Memory B cell (primary cell): ENCODE measurements at places on chromosomes 2 and 18.

DNA sequence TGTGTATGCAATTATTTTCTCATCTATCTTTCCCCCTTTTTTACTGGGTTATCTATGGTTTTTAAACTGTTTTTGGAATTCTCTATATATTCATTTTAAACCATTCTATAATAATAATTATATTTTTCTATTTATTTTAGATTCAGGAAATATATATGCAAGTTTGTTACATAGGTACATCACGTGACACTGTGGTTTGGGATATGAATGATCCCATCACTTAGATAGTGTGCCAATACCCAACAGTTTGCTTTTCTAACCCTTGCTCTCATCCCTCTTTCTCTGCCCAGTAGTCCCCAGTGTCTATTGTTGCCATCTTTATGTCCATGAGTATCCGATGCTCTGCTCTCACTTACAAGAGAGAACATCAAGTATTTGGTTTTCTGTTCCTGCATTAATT is 65.8 kb upstream of the SPHKAP start:
- H3K36me3 ChIP-seq: no peaks in the 10 kb centered on the region
- no peak for DNase-seq
- H3K4me1 ChIP-seq: no peaks in the 10 kb centered on the region
- H3K4me3 ChIP-seq: no peak overlapping the region
- no peak overlapping the region for H3K27ac ChIP-seq

- no peak for DNase-seq
- no peak overlapping the region for H3K27ac ChIP-seq
- H3K36me3 ChIP-seq: peaks cover 29% of the 10 kb centered on the region
- no peaks in the 10 kb centered on the region for H3K4me1 ChIP-seq
Observed at GRCh38 chr18:49795612-49796552, 17.5 kb downstream of the ACAA2 start.

- no peak overlapping the region for H3K27ac ChIP-seq
- H3K27me3 ChIP-seq: peaks cover 14% of the 10 kb centered on the region
- H3K36me3 ChIP-seq: peaks cover 2% of the 10 kb centered on the region
Observed at GRCh38 chr2:218805627-218806026, 23.7 kb downstream of the CYP27A1 start.

- H3K4me1 ChIP-seq: no peaks in the 10 kb centered on the region
- no peak overlapping the region for H3K27ac ChIP-seq
- DNase-seq: no peak
- no peak overlapping the region for H3K4me3 ChIP-seq
- H3K36me3 ChIP-seq: no peaks in the 10 kb centered on the region
Observed at GRCh38 chr2:88239781-88240180, 69.6 kb downstream of the THNSL2 start.

GRCh38 chr2:127826047-127826446 is 15.1 kb upstream of the WDR33 start:
- no peak overlapping the region for H3K27ac ChIP-seq
- peaks cover 6% of the 10 kb centered on the region for H3K36me3 ChIP-seq
- DNase-seq: no peak
- H3K4me3 ChIP-seq: no peak overlapping the region
- peaks cover 16% of the 10 kb centered on the region for H3K4me1 ChIP-seq

GRCh38 chr18:25842665-25843064 is 247.7 kb downstream of the SS18 start:
- H3K36me3 ChIP-seq: no peaks in the 10 kb centered on the region
- H3K27ac ChIP-seq: no peak overlapping the region
- no peak overlapping the region for H3K4me3 ChIP-seq
- H3K27me3 ChIP-seq: peaks cover 13% of the 10 kb centered on the region

DNA sequence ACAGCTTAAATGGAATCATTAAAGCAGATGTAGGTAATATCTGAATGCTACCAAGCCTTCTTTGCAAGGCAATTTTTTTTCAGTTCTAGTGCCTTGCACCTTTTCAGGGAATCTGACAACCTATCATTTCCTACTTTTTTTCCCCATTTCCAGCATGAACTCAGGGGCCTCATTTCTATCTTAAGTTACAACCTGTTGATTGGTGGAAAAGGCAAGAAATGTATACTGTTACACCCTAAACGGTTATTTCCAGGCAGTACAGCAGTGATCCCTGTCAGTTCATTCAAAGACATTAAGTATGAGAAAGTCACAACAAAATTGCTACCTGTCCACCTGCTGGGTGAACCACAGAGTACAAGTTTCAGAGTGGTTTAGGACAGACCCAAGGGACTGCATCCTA is 171.2 kb upstream of the PIK3C3 start:
- no peak overlapping the region for H3K27ac ChIP-seq
- no peak overlapping the region for H3K4me3 ChIP-seq
- no peak for DNase-seq

- H3K36me3 ChIP-seq: peaks cover 9% of the 10 kb centered on the region
- no peak overlapping the region for H3K27ac ChIP-seq
- H3K27me3 ChIP-seq: peaks cover 5% of the 10 kb centered on the region
- no peak overlapping the region for H3K4me3 ChIP-seq
- H3K4me1 ChIP-seq: no peaks in the 10 kb centered on the region
- no peak for DNase-seq
Observed at GRCh38 chr2:12890481-12890991, 173.8 kb downstream of the TRIB2 start.

DNA sequence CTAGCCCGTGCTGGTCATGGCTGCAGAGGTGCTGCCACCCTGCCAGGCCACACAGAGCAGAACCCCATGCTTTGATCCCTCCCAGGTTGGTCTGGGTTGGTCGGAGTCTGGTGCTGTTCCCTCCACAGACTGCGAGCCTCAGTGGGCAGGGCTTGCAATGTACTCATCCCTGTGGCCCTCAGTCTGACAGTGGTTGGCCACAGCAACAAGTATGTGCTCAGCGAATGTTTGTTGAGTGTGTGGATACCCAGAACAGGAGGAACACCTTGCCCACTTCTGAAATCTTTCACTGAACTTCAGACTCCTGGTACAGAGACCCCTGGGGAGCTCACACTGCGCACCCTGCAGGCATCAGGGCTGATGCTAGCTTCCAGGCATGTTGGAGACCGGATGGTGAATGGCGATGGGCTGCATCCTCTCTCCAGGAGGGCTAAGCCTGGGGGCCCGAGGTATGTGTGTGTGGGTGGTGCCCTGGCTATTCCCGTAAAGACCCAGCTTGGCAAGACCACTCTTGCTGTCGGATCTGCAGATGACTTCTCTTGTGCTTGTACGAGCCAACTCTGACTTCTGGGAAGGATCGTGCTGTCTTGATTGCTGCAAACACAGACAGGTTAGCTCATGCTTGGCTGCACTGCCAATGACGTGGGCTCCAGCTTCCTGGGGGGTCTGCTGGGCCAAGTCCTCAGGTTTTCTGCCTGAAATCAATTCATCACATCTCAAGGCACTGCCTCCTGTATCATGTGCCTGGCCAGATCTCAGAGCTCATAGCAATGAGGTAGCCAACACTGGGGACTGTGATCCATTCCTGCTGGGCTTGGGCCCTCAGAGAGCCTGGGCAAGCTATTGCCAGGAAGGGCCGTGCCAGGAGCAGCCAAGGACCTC is 43.7 kb downstream of the RHOB start:
- no peaks in the 10 kb centered on the region for H3K36me3 ChIP-seq
- no peaks in the 10 kb centered on the region for H3K27me3 ChIP-seq
- no peaks in the 10 kb centered on the region for H3K4me1 ChIP-seq

DNA sequence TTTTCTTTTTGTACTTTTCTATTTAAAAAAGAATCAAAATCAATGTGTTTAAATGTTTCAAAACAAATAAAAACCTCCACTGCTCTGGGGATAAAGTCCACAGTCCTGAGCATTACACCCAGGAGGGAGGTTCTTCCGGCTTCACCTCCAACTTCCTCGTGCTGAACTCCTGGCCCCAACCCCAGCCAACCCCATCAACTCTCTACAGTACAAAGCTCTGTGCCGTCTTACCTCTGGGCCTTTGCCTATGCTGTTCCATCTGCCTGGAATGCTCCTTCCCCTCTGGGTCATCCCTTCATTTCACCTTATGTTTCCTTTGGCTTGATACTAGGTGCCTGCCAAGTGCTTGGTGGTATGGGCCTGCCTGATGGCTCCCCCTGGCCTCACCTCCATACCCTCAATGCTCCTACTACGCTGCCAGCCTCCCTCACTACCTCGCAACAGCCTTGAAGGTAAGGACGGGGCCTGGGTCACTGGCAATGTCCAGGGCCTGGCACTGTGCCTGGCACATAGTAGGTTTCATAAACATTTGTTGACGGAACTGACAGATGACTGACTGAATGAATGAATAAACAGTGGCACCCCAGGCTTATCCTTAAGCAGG is 28.8 kb downstream of the SDC1 start:
- no peaks in the 10 kb centered on the region for H3K4me1 ChIP-seq
- H3K27ac ChIP-seq: no peak overlapping the region
- H3K36me3 ChIP-seq: no peaks in the 10 kb centered on the region
- H3K27me3 ChIP-seq: peaks cover 6% of the 10 kb centered on the region
- DNase-seq: no peak

DNA sequence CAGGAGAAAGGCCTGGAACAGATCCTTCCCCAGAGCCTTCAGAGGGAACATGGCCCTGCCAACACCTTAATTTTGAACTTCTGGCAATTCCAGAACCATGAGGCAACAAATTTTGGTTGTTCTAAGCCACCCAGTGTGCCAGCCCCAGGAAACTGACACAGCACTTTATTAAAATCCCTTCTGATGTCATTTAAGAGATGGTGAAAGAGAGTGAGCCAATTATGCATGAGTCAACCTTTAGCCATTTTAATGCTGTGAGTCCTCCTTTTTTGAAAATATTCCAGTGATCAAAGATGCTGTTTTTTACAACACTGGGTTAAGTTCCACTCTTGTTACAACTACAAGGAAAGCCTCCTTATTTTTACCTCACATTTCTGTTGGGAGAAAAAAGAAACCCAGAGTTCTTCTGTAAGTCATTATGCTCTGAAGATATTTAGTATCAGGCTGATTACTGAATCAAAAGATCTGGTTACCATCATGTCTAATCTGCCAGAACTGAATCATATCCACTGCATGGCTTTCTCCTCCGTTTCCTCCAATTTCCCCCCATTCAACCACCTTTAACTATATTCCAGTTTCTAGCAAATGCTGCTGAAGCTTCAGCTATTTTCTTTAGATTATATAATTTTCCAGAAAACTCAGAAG is 235.4 kb downstream of the TXNL1 start:
- H3K4me3 ChIP-seq: no peak overlapping the region
- DNase-seq: no peak
- H3K27me3 ChIP-seq: peaks cover 12% of the 10 kb centered on the region

- no peak overlapping the region for H3K27ac ChIP-seq
- no peak overlapping the region for H3K4me3 ChIP-seq
- H3K36me3 ChIP-seq: no peaks in the 10 kb centered on the region
- no peaks in the 10 kb centered on the region for H3K27me3 ChIP-seq
Observed at GRCh38 chr18:40676668-40677067, 1278.4 kb upstream of the PIK3C3 start.

DNA sequence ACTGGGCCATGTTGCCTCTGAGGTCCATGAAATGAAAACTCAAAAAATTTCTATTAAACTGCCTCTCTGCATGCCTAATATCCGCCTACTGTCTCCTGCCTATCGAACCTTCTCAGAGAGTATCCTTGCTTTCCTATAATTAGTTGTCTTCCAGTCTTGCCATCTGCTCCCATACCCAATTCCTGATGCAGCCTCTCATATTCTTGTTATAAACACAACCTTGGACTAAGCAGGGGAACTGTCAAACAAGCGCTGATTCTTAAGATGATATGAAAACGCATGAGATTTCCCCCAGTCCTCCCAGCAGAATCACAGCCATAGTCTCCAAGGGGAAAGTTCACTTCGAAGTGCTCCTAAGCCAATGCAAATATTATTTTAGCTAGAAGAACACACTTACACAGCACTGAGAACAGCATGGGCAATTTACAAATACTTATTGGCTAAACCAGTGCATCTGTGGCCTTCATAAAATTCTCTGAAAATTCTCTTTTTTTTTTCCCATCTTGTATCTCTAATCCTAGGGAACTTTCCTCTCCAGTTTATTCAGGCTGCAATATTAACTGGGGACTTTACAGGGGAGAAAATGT is 471.6 kb downstream of the MBD2 start:
- no peaks in the 10 kb centered on the region for H3K36me3 ChIP-seq
- no peak overlapping the region for H3K27ac ChIP-seq
- no peak for DNase-seq
- H3K4me3 ChIP-seq: no peak overlapping the region
- no peaks in the 10 kb centered on the region for H3K27me3 ChIP-seq
- H3K4me1 ChIP-seq: no peaks in the 10 kb centered on the region

DNA sequence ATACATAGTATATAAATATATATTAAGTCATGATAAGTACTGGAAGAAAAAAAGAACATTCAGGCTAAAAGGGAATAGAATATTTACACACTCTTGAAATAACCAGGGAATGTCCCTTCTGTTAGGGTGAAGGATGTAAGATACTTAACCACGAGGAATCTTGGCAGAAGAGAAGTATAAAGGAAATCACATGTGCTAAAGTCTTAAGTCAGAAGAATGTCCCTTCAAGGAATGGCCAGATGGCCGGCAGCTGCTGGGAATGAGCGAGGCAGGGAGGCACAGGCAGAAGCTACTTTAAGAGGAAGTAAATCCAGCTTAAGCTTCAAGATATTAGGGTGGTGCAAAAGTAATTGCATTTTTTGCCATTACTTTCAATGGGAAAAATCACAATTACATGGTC is 5.5 kb downstream of the CCDC102B start:
- H3K27me3 ChIP-seq: no peaks in the 10 kb centered on the region
- no peak for DNase-seq
- no peak overlapping the region for H3K27ac ChIP-seq
- no peak overlapping the region for H3K4me3 ChIP-seq

DNA sequence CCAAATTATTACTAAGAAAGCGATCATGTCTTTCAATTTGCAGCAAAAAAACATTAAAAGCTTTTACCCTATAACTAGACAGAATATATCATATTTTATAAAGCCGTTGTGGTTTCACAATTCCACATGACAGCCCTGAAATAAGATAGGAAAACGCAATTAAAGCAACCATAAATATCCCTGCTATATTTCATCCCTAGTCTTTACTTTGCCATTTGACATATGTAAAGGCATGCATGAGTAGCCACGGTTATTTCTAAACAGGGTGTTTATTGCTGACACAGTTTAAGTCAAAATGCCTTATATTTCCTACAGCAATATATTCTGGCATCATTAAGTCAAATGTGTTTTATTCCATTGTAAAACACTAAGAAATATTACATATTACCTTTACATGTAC is 239.9 kb downstream of the DSEL start:
- no peak overlapping the region for H3K4me3 ChIP-seq
- no peaks in the 10 kb centered on the region for H3K27me3 ChIP-seq
- H3K27ac ChIP-seq: no peak overlapping the region
- no peaks in the 10 kb centered on the region for H3K4me1 ChIP-seq
